ENCODE measurements at places on chromosomes 11 and 22.

DNA sequence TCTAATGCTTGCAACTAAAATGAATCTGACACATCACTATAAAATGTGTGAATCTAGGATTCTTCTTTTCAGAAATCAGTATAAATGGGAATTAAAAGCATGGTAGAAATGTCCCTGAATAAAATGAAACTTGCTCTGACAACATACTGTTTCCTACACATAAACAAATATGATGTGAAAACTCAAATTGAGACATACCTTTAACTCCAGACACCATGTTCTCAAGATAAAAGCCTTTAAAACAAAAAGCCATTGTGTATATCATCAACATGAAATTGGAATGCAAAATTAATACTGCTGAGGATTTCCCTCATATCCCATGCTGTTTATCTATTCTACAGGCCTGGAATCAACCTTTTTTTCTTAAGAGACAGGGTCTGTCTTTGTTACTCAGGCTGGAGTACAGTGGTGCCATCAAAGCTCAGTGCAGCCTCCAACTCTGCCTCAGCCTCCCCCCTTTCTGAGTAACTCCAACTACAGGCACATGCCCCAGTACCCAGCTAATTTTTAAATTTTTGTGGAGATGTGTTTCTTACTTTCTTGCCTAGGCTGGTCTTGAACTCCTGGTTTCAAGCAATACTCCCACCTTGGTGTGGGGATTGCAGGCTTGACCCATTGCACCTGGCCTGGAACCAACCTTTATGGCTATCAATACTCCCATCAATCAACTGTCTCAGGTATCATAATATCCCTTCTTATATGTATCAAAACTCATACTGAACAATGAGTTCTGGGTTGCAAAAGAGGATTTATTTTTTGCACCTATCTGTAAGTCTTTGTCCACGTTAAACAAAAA lies 6.7 kb downstream of the TAF1D start:
- no peak for DNase-seq

DNA sequence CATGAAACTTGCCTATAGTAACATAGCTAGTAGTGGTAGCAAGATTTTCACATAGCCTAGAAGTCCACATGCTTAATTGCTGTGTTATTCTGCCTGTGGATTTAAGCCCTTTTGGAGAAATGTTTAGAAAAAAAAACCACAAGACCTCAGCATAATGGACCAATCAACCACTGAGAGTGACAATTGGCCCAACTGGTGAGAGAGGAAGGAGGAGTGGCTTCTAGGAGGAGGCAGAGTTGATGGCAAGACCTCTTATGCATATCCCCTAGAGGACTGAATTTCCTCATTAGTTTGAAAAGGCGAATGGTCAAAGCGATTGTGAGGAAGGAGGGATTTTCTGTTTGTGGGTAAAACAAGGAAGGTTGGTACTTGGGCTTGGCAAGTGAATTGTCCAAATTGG lies 30.6 kb downstream of the NNMT start:
- no peak for DNase-seq

GRCh38 chr11:128720522-128720985 lies 26.7 kb downstream of the FLI1 start:
- no peak for DNase-seq

- DNase-seq, result no peak
Measured at GRCh38 chr11:105298630-105299029, 159.1 kb upstream of the CARD18 start.

- DNase-seq, result no peak
Measured at GRCh38 chr11:65801153-65801987, 14.5 kb downstream of the OVOL1 start.

DNA sequence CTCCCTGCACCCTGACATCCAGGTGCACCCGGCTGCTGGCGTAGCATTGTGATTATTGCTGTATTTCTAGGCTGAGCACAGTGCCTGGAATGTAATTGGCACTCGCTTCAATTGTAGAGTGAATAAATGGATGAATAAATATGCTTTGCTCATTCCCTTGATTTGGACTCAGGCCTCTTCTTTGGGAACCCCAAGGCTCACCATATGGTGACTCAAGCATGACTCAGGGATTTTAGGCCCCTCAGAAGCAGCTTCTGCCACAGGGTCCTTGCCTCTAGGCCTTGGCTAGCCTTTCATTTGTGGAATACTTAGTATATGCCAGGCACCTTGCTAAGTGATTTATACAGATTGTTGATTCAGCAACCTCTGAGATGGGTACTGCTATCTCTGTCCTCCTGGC lies 78.9 kb downstream of the GRIK4 start:
- DNase-seq, result no peak

- no peak for DNase-seq
Measured at GRCh38 chr22:19663821-19664355, 50.4 kb upstream of the SEPTIN5 start.

GRCh38 chr22:41551877-41552582 lies 7.8 kb upstream of the POLR3H start:
- DNase-seq, result no peak

DNA sequence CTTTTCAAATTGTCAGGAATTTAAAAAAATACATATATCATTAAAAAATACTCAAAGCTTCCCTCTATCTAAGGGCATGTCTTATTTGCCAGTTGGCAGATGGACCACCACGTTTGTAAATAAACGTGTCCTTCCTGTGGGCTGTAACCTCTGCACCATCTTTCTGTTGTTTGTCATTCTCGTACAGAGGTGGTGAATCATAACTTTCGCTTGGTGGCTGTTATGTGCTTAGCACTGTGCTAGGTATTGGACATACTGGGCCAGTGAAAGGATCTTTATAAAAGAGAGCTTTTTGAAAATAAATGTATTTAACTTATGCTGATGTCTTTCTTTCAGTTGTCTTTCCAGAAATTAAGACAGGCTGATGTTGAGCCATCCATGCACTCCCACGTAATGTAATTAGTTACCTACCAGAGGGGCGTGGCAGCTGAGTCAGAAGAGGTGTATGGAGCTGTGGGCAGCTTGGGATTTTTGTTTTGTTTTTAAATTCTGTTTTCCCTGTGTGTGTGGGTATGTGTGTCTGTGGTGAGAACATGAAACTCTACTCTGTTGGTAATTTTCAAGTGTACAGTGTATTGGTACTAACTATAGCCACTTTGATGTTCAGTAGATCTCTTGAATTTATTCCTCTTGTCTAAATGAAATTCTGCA lies 62.7 kb downstream of the TECTA start:
- no peak for DNase-seq

DNA sequence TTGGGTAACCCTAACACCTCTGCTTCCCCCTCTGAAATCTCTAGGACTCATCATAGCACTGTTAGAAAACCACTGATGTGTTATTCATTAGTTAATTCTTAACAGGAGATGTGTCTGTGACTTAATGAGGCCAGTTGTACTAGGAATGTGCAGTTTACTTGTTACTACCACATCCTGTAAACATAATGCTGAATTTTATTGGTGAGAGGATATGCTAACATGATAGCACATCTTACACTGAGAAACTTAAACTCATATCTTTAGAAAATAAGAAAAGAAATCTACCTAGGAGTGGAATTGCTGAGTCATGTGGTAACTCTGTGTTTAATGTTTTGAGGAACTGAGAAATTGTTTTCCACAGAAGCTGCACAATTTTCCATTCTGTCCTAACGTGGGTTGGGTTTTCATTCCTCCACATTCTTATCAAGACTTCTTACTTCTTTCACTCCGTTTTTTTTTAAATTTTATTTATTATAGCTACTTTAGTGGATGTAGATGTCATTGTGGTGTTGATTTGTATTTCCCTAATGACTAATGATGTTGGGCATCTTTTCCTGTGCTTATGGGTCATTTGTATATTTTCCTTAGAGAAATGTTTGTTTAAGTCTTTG lies 33.7 kb downstream of the RNF121 start:
- DNase-seq, result no peak

GRCh38 chr11:73320763-73321603 lies 12.9 kb downstream of the ARHGEF17 start:
- DNase-seq, result no peak

GRCh38 chr11:67024966-67025365 lies 2.0 kb downstream of the SYT12 start:
- no peak for DNase-seq

DNA sequence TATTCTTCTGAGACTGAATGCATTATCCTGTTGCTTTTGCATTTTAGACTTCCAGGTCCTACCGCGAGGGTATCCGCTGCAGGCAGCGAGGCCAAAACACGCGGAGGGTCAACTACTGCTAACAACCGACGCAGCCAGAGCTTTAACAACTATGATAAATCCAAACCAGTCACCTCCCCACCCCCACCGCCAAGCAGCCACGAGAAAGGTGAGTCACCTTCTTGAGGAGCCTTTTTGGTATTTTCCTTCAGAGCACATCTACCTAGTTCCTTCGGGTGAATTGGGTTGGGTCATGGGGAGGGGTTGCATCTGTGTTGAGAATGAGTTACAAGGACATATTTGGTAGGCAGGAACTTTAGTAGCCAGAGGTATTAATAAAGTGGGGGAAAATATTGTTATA lies 179.8 kb downstream of the NAV2 start:
- DNase-seq, result no peak

DNA sequence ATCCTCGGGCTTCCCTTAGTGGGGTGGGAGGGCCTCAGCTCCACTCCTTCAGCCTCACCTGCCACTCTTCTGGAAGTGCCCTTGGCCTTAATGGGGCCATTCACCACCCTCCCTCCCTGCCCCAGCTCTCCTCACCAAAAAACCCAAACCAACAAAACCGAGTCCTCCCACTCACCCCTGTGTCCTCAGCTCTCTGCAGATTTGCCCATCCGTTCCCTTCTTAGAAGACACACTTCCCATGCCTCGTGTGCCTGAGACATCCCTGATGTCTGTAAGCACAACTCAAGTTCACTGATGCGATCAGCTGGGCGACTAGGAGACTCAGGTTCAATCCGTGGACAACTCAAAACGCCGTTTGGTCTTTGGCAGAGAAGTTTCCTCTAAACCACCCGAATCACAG lies 839.2 kb downstream of the TBC1D22A start:
- no peak for DNase-seq

- no peak for DNase-seq
Measured at GRCh38 chr22:47190957-47191670, 428.7 kb downstream of the TBC1D22A start.

- no peak for DNase-seq
Measured at GRCh38 chr11:72436661-72437060, 2.3 kb upstream of the CLPB start.

GRCh38 chr11:20283475-20283874 lies 80.0 kb upstream of the HTATIP2 start:
- no peak for DNase-seq

DNA sequence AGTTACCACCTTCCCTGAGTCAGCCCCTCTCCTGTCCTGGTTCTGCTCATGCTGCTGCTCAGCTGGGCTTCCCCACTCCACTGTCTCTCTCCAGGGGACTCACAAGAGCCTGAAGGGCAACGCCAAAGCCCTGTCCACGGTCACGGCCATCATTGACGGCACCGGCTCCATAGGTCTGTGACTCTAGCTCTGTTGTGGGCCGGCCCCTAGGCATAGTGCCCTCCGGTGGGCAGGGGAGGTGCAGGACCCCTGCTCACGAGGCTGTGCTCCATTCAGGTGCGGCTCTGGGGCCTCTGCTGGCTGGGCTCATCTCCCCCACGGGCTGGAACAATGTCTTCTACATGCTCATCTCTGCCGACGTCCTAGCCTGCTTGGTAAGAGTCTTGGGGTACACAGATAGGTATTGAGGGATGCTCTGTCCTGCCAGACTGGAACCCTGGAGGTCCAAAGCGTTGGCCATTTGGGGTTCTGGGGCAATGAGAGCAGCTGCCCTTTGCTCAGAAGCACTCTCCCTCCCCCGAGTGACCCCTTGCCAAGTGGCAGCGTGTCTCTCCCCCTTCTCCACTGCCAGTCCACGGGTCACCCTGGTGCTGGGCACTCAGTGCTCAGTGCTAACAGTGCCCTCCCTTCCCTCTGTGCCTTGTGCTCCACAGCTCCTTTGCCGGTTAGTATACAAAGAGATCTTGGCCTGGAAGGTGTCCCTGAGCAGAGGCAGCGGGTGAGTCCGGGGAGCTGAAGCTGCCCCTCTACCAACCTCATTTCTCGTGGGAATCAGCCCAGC lies 22.4 kb downstream of the SLC37A2 start:
- DNase-seq, result no peak

GRCh38 chr11:117313091-117313490 lies 3.0 kb downstream of the BACE1 start:
- DNase-seq, result no peak

DNA sequence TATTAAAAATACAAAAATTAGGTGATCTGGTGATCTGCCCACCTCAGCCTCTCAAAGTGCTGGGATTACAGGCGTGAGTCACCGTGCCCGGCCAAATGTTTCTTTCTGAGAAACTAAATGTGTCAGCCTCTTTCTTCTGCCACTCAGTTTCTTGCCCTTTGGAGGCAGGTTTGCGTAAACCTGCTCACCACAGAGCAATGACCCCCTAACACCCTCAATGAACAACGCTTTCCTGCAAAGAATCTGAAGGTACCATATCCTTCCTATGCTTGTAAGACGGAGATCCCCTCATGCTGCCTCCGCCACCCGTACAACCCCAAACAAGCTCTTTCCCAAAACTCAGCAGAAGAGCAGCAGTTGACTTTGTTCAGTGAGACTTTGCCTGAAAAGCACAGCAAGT lies 38.7 kb upstream of the TTLL12 start:
- no peak for DNase-seq

GRCh38 chr11:64762674-64763525 lies 3.1 kb upstream of the PYGM start:
- DNase-seq, result no peak

DNA sequence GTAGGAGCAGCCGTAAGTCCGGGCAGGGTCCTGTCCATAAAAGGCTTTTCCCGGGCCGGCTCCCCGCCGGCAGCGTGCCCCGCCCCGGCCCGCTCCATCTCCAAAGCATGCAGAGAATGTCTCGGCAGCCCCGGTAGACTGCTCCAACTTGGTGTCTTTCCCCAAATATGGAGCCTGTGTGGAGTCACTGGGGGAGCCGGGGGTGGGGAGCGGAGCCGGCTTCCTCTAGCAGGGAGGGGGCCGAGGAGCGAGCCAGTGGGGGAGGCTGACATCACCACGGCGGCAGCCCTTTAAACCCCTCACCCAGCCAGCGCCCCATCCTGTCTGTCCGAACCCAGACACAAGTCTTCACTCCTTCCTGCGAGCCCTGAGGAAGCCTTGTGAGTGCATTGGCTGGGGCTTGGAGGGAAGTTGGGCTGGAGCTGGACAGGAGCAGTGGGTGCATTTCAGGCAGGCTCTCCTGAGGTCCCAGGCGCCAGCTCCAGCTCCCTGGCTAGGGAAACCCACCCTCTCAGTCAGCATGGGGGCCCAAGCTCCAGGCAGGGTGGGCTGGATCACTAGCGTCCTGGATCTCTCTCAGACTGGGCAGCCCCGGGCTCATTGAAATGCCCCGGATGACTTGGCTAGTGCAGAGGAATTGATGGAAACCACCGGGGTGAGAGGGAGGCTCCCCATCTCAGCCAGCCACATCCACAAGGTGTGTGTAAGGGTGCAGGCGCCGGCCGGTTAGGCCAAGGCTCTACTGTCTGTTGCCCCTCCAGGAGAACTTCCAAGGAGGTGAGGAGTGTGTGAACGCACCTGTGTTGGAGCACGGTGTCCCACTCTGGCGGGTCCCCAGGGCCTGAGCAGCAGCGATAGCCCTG lies at the start of gene TAGLN:
Gene TAGLN (plus strand): TSS at position 318 of the 863 bp plus-strand sequence. CDS start 3,644 bp downstream, outside the sequence.
- DNase-seq, result no peak

- DNase-seq, result no peak
Measured at GRCh38 chr11:65002706-65003105, 5.9 kb upstream of the BATF2 start.

GRCh38 chr11:99199341-99199740 lies 178.6 kb downstream of the CNTN5 start:
- no peak for DNase-seq

GRCh38 chr11:128409476-128409875 lies 177.9 kb downstream of the ETS1 start:
- no peak for DNase-seq

GRCh38 chr22:31239771-31240370 lies 27.8 kb downstream of the LIMK2 start:
- DNase-seq, result no peak

All from activated T-helper 1 cell treated with anti-CD3 and anti-CD28 coated beads, Interleukin-2, amount 50 U/mL, for 16 hours (primary cell).